ENCODE measurements at places on chromosomes 5 and 9. TPM values are rescaled to one million over a fixed set of nuclear protein-coding genes. Genes with fewer than 3 reads are reported as not detected.

Gene ERAP2
- total RNA-seq = 48.2 TPM

Gene SV2C
- not detected for total RNA-seq

Gene DMRT3
- total RNA-seq = not detected

Gene ZNF169
- total RNA-seq = 11.3 TPM

Gene PCDHB3
- total RNA-seq = 0.17 TPM

Gene IFT74
- total RNA-seq = 14.6 TPM

Gene ZBTB34
- total RNA-seq = 8.2 TPM

Gene CAST
- total RNA-seq = 234 TPM

Gene CDKN2B-AS1
- total RNA-seq = 12.5 TPM

Gene UIMC1
- total RNA-seq = 48.3 TPM

Gene IGFBPL1
- total RNA-seq = not detected

Gene CATSPER3
- total RNA-seq = 0.68 TPM

Gene PLK2
- total RNA-seq = 615 TPM

Gene SPINK1
- not detected for total RNA-seq

Gene MEIKIN
- not detected for total RNA-seq

GRCh38 chr5:94254214-94254613 lies 364.2 kb downstream of the KIAA0825 start:
- no peak for DNase-seq

- DNase-seq = no peak
Observed at GRCh38 chr5:36688722-36689121, 82.3 kb downstream of the SLC1A3 start.

- DNase-seq = no peak
Observed at GRCh38 chr9:34271265-34272006, 57.6 kb downstream of the KIF24 start.

- DNase-seq = no peak
Observed at GRCh38 chr9:36441966-36442365, 41.9 kb upstream of the RNF38 start.

GRCh38 chr9:136196404-136197083 lies 8.4 kb downstream of the LHX3 start:
- DNase-seq = peak; percentile 43

GRCh38 chr5:87183896-87184295 lies 83.8 kb upstream of the RASA1 start:
- DNase-seq = no peak

GRCh38 chr5:66518753-66519152 lies 77.4 kb upstream of the MAST4 start:
- DNase-seq = no peak

- DNase-seq = no peak
Observed at GRCh38 chr5:159741829-159742322, 174.4 kb upstream of the ADRA1B start.

GRCh38 chr5:174312641-174313040 lies 267.1 kb downstream of the NSG2 start:
- no peak for DNase-seq

DNA sequence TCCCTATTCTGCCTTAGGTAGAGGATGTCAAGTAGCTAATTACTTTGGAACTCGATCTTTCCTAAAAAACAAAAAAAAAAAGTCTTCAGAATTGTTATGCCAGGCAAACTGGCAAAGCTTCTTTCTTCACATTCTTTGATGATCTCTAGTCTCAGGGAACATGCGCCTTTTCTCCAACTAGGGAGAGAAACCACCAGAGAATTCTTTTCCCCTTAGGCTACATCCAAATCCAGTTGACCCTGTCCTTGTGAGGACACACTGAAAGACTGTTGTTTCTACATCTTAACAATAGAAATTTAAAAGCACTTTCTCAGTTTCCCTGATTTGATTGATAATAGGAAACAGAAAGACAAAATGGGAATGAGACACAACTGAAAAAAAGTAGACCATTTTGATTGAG lies 94.7 kb upstream of the ITGA2 start:
- DNase-seq = no peak

DNA sequence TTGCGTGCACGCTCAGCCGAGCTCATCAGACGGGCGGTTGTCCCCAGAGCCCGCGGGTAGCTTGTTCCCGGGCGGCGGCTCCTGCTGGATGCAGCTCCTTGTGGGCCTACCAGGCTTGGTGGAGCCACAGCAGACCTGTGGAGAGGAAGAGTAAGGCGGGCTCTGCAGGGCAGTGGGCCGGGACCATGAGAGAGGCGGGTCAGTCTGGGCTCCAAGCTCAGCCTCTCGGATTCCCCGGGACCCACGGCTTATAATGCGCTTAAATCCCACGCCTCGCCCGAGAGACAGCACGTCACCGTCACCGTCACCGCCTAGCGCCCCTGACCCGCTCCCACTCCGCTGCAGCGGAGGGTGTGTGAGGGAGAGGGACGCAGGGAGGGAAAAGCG lies 1.9 kb upstream of the ANKRD18A start:
- no peak for DNase-seq

GRCh38 chr5:115262011-115262320 lies 711 bp downstream of the PGGT1B start:
- no peak for DNase-seq

DNA sequence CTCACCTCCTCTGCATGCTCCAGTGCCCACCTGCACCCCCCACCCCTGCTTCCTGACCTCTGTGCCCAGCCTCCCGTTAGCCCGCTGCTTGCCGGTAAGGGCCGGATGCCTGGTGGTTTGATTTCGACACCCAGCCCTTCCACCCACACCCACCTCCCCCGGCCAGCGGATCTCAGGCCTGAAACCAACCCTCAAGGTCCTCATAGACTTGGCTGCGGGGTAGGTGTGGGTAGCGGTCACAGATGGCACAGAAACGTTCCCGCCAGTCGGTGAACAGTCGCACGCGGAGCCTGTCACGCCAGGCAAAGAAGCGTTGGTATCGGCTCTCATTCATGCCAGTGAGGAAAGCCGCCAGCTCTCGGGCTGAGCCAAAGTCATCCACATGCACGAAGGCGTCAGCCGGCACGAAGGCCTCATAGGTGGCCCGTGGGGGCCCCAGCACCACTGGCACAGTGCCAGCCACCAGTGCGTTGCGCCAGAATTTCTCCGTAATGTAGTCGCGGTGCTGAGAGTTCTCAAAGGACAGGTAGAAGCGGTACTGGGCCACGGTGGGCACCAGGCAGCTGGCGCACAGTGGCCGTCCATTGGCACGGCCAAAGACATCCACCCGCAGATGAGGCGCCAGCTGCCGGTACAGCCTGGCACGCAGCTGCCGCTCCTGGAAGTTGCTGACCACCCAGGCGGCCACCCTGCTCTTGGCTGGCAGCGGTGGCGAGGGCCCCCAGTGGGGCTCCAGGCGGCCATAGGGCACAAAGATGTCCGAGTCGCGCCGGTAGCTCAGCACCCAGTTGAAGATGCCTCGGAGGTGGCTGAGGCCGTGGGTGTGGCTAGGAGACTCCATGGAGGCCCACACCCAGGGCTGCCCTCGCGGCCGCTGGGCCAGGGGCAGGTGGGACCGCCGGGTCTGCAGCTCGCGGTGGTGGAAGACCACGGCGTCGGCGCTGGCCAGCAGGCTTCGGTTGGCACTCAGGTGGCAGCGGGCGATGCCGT lies 1.1 kb downstream of the FUT7 start:
- no peak for DNase-seq

DNA sequence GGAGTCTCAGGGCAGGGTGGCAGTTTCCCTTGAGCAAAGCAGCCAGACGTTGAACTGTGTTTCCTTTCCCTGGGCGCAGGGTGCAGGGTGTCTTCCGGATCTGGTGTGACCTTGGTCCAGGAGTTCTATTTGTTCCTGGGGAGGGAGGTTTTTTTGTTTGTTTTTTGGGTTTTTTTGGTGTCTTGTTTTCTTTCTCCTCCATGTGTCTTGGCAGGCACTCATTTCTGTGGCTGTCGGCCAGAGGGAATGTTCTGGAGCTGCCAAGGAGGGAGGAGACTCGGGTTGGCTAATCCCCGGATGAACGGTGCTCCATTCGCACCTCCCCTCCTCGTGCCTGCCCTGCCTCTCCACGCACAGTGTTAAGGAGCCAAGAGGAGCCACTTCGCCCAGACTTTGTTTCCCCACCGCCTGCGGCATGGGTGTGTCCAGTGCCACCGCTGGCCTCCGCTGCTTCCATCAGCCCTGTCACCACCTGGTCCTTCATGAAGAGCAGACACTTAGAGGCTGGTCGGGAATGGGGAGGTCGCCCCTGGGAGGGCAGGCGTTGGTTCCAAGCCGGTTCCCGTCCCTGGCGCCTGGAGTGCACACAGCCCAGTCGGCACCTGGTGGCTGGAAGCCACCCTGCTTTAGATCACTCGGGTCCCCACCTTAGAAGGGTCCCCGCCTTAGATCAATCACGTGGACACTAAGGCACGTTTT lies 3.5 kb upstream of the PHYHD1 start:
- DNase-seq = no peak

GRCh38 chr5:176440927-176441706 lies 7.1 kb upstream of the FAF2 start:
- DNase-seq = no peak

DNA sequence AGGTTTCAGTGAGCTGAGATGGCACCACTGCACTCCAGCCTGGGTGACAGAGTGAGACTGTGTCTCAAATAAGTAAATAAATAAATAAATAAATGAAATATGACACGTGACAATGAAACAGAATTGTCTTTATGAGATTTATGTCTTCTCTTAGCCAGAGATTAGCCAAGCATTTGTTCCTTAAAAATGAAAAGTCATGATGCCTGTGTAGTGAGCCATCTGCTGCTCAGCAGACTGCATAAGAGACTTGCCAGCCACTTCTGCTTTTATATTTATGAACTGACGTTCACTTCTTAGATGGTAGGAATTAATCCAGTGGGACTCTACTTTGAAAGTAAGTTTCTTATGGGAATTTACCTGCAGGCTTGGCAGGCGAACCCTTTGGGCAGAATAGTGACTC lies 227.4 kb downstream of the NR3C1 start:
- DNase-seq = no peak

DNA sequence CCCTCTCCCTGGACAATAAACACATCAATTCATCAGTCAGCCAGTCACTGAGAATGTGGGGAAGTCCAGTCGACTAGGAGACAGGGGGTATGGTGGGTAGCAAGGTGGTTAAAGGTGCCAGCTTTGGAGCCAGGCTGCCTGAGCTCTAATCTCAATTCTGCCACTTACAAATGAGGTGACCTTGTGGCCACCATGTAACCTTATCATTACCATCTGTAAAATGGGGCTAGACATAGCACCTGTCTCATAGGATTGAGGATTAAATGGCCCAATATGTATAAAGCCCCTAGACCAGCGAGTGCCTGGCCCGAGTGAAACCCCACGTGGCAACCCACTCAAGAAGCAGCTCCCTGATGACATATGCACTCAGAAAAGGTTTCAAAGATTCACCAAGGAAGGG lies 73.3 kb upstream of the TBC1D2 start:
- no peak for DNase-seq

- DNase-seq = no peak
Observed at GRCh38 chr9:135029463-135029862, 58.0 kb upstream of the OLFM1 start.

DNA sequence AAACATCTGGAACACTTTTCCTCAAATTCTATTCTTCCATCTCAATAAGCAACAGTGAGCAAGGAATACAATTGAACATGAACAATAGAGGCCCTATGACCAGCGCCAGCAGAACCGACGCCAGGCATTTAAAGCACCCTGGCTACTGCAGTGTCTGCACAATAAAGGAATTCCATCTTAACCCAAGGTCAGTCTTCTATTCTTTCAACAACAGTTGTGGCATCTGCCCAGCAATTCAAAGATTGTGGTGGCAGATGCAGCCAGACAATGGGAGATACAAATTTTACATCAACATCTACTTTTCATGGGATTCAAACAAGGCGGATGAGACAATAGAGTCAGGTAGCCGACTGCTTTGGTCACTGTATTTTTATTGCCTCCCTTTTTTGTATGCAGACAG lies 65.9 kb downstream of the ELL2 start:
- no peak for DNase-seq

DNA sequence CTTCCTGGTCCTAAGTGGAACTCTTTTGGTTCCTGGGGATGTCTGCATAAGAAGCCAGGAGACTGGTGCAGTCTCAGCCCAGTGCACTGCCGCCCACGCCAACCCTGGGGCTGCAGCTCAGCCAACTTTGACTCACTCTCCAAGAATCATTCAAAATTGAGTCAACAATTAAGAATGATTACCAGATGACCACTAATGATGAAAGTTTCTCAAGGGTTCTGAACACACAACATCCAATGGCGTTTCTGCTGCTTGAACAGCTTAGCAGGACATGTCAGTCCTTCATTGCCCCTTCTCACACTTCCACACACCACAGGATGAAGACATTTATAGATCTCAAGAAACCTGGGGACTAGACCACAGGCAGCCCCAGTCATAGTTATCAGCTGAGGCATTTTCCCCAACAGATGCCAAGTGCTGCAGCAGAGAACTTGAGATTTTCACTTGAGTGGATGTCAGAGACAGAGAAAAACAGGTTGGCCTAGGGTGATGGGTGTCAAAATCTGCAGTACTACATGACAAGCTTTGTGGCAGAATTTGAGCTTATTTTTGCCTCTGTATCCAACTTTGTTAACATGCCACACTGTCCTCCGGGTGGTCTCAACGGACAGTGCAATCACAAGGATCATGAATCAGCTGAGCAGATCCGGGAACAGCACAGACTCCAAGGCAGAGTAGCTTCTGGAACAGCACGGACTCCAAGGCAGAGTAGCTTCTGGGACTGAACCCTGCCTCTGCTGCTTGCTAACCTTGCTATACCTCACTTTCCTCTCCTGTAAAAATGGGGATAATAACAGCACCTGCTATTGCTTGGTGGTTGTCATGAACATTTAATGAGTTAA lies 356.1 kb downstream of the SPOCK1 start:
- peak; percentile 79 for DNase-seq

- DNase-seq = no peak
Observed at GRCh38 chr5:66981266-66982055, 215.1 kb downstream of the CD180 start.

DNA sequence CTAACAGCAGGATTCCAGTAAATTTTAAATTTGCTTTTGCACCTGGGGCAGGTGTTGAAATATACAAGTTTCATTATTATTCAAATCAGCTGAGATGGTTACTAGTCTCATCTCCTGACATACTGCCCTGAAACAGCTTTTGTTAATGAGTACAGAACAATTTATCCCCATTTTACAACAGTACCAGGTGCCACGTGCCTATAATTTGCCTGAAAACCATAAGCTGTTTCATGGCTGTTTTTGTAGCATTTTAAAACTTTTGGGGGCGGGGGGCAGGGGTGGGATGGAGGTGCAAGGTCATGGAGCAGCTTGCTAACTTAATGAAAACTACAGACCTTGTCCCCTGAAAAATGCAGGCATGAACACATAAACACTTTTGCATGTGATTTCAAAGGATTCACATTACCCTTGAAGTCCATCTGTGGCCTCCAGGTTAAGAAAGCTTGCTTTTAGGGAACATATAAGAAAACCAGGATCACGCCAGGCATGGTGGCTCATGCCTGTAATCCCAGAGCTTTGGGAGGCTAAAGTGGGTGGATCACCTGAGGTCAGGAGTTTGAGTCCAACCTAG lies 42.1 kb downstream of the TIMD4 start:
- no peak for DNase-seq
